ENCODE measurements at places on chromosomes 7 and 10.

GRCh38 chr7:134021836-134022235 is 105.3 kb upstream of the LRGUK start:
- no peak for DNase-seq
- no peaks in the 10 kb centered on the region for H3K4me1 ChIP-seq
- no peaks in the 10 kb centered on the region for H3K36me3 ChIP-seq

DNA sequence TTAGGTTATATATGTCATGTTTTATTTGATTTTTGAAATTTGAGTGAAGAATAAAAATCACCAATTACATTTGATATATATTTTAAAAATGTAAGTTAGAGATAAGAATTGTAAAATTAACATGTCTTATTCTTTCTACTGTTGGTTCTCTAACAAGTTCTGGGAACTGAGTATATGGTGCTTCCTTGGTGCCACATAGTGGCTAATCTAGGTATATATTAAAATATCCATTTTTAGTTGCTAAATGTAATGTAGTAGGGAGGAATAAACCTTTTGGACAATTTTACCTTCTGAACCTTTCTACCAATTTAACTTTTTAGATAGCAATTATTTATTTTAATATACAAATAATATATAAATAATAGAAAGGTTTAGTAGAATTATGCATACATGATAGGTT is 17.5 kb downstream of the CFAP69 start:
- DNase-seq = no peak
- peaks cover 5% of the 10 kb centered on the region for H3K4me1 ChIP-seq
- no peaks in the 10 kb centered on the region for H3K27me3 ChIP-seq
- H3K27ac ChIP-seq = no peak overlapping the region
- H3K36me3 ChIP-seq = no peaks in the 10 kb centered on the region

DNA sequence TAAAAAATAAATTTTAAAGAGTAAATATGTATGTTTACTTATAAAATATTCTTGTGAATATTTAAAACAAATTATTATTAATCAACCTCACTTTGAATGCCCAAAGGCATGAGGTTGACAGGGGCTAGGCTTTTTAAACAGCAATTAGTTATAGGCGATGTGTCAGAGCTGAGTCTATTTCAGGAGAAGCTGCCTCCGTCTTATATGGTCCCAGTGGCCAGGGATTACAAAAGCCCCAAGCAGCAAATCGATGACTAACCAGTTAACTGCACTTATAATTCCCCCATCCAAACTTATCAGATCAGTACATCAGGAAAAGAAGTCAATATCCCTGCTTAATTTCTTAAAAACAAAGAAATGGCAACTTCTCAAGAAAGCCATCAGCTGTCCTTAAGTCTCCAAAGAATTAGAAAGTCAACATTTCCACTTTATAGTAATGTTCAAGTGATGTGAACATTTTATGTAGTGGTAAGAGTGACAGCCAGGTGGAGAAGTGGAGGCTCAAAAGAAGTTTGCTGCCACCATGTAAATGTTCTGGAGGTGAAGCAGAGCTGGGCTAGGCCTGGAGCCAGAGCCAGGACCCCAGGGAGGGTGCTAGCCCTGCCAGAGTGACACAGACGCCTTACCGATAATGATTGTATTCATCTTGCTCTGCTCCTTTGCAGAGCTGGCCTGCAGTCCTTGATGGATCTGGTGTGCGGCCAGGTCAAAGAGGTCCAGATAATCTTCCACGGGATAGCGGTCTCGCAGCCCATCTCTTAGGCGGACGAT is 51.5 kb downstream of the CHST15 start:
- peaks cover 3% of the 10 kb centered on the region for H3K36me3 ChIP-seq
- no peak overlapping the region for H3K4me3 ChIP-seq
- H3K27me3 ChIP-seq = no peaks in the 10 kb centered on the region
- DNase-seq = no peak
- H3K27ac ChIP-seq = no peak overlapping the region
- peaks cover 10% of the 10 kb centered on the region for H3K4me1 ChIP-seq

GRCh38 chr10:62819141-62819920 is 3.2 kb upstream of the EGR2 start:
- H3K27me3 ChIP-seq = no peaks in the 10 kb centered on the region
- H3K4me3 ChIP-seq = no peak overlapping the region
- no peak overlapping the region for H3K27ac ChIP-seq
- DNase-seq = no peak
- H3K4me1 ChIP-seq = peaks cover 24% of the 10 kb centered on the region
- no peaks in the 10 kb centered on the region for H3K36me3 ChIP-seq

GRCh38 chr7:136167991-136168390 is 190.8 kb upstream of the MTPN start:
- DNase-seq = no peak
- no peaks in the 10 kb centered on the region for H3K4me1 ChIP-seq
- no peak overlapping the region for H3K4me3 ChIP-seq

- DNase-seq = no peak
- no peaks in the 10 kb centered on the region for H3K4me1 ChIP-seq
- no peaks in the 10 kb centered on the region for H3K27me3 ChIP-seq
- no peak overlapping the region for H3K27ac ChIP-seq
- no peak overlapping the region for H3K4me3 ChIP-seq
These were observed 183.0 kb upstream of the CTBP2 start for GRCh38 chr10:125343118-125343925.
